ENCODE measurements at places on chromosomes 5 and 9. TPM values are rescaled to one million over a fixed set of nuclear protein-coding genes. Genes with fewer than 3 reads are reported as not detected.

GRCh38 chr5:119055294-119055693, 15.6 kb upstream of the DMXL1 start:
- peaks cover 8% of the 10 kb centered on the region for H3K4me1 ChIP-seq

DNA sequence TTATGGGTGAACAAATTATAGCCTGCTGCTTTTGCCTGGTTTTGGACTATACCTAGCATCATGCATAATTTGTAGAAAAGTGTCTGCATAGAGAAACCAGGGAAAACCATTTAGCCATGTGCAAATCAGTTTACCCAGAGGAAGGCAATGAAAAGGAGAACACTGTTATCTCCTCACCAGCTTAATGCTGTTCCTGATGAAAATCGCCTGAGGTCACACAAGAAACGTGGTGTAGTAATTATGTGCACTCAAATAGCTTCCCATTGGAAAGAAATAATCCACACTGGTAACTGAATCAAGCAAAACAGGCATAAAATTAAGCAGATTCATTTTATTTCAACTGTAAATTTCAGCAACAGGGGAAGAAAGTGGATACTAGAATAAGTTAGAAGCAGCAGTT, 51.7 kb upstream of the FAM240B start:
- H3K4me3 ChIP-seq = no peak overlapping the region
- H3K27me3 ChIP-seq = no peaks in the 10 kb centered on the region
- H3K27ac ChIP-seq = no peak overlapping the region
- no peaks in the 10 kb centered on the region for H3K4me1 ChIP-seq

- peak overlapping the region; percentile 78 for H3K27ac ChIP-seq
- H3K4me3 ChIP-seq = peak overlapping the region; percentile 35
- H3K4me1 ChIP-seq = peaks cover 14% of the 10 kb centered on the region
- H3K36me3 ChIP-seq = no peaks in the 10 kb centered on the region
- no peaks in the 10 kb centered on the region for H3K27me3 ChIP-seq
- peak; percentile 42 for DNase-seq
Observed at GRCh38 chr5:27316271-27316650, 277.9 kb upstream of the CDH9 start.

The BAAT gene
- total RNA-seq = 0.14 TPM

The MED7 gene
- total RNA-seq = 14.7 TPM

DNA sequence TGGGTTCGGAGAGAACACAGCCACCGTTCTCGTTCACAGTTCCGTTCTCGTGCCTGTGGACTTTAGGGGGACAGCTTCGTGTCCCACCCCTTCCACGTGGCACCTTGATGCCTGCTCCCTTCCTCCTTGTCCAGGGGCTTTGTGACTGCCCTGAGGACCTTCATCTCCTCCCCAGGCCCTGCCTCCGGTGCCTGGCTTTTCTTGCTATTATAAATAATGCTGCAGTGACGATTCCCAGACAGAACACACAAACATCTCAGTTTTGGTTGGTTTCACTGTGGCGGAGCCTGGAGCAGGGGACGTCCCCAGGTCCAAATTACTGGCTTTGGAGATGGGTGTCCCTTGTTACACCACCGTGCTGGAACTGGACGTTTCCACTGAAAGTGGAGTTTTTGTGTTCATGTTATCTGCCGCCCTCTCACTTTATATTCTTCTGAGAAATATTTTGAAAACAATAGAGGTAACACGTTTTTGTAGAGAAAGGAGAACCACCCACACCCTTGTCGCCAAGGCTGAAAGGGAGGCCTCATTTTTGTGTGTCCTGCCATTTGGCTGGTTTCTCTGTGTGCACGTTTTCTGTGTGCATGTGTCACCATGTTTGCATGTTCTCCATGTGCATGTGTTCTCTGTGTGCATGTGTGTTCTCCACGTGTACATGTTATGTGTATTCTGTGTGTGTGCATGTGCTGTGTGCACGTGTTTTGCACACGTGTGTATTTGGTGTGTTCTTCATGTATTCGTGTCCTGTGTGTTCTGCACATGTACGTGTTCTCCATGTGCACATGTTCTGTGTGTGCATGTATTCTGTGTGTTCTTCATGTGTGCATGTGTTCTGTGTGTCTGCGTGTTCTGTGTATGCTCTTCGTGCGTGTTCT, 24.2 kb downstream of the WNK2 start:
- no peaks in the 10 kb centered on the region for H3K36me3 ChIP-seq
- H3K27ac ChIP-seq = no peak overlapping the region
- H3K4me3 ChIP-seq = no peak overlapping the region
- no peaks in the 10 kb centered on the region for H3K4me1 ChIP-seq

GRCh38 chr9:4579001-4579400, 83.1 kb upstream of the PLPP6 start:
- no peak overlapping the region for H3K27ac ChIP-seq
- no peaks in the 10 kb centered on the region for H3K36me3 ChIP-seq
- DNase-seq = no peak
- H3K4me3 ChIP-seq = no peak overlapping the region
- H3K27me3 ChIP-seq = no peaks in the 10 kb centered on the region

The FREM1 gene
- total RNA-seq = not detected
